Dorsolateral prefrontal cortex (tissue), 122 donors: ENCODE measurements at places on chromosomes 3 and 15.
A peak's percentile ranks its signal among the peaks of the same experiment; 100 is the strongest.

DNA sequence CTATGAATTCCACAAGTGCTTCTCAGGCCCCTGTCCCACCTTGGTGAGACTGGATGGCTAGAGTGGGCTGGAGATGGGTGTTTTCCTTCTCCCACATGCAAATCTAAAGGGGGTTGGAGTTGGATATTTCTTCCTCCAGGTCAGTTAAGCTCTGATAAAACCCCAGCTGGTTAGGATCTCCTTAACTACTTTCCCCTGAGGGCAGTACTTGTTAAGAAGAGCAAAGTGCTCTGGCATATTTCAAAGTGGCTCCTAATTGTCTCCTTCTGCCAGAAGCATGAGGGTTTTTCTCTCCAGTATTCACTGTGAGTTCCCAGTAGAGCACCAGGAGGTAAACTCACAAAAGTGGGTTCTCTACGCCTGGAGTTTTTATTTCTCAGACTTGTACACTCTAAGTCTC lies 31.4 kb downstream of the COL6A6 start:
- DNase-seq: no peak

- DNase-seq: no peak
Measured at GRCh38 chr3:135014566-135014965, 219.5 kb downstream of the EPHB1 start.

DNA sequence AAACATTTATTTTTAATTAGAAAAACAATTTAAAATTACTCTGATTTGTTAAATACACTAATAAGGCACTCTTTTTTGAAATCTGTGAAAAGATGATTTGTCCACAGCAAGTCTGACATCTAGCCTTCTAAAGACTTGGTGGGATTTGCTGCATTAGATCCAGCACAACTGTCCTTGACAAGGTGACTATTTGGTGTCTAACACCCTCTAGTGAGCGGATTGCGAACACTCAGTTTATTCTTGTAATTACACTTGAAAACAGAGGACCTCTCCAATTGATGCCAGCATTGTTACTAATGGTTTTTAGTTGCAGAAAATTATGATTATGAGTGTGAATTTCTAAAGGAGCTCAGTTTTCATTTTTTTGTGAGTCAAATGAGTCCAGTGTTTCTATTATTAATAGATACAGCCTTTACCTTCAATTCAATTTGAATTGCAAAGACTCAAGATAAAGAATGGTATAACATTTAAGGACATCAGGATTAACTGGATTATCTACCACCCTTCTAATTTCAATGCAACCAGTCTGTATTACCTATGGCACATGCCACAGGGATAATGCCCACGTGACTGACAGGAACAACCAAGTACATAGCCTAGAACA lies 29.7 kb upstream of the STRIT1 start:
- no peak for DNase-seq

- DNase-seq: no peak
Measured at GRCh38 chr3:10466186-10466585, 39.2 kb downstream of the ATP2B2 start.

DNA sequence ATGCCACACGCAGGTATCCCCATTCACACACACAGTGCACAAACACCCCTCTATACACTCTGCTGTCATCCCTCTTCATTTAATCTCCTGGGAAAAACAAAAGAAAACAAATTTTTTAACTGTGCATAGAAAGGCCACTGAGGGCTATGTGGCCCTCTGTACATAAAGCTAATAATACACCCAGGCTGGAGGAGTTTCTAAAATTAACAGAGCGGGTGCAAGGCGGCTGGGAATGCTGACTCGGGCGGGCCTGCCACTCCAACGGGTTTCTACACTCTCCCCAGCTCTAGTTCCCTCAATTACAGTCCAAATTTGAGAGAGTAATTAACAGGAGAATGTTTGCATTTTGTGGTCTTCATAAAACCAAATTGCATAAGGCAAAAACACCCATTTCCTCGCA lies 23.1 kb downstream of the HCN4 start:
- DNase-seq: no peak

GRCh38 chr15:90221246-90221900 lies 12.4 kb downstream of the CIB1 start:
- DNase-seq: peak; percentile 75

GRCh38 chr3:39108200-39108710 lies 775 bp downstream of the TTC21A start:
- DNase-seq: no peak

DNA sequence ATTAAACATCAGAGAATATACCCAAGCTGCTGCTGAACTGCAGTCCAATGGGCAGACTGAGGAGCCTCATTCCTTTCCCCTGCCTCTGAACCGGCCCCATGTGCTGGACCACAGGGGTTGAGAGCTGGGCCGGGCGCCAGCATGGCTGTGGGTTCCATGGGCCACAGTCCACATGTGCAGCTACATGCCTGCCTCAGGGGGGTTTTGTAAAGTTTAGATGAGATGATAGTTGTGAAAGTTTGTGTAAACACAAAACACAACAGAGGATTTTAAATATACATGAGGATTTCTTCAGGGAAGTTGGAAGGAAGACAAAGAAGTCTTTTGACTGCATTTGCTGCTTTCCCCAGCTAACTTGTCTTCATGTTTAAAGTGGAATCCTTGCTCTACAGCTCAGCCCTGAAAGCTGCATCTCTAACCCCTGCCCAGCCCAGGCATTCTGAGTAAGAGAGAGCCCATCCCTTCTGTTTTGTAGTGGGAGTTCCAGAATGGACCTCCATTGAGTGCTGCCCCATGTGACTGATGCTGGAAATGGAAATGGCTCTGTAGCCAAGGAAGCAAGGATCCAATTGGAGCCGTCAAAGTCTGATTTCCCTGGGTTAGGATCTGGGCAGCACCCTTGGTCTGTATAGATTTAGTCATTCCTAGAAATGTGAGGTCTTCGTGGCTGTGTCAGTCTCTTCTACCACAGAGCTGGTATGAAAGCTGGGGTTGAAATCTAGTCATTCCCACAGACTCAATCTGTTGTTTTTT lies 17.5 kb downstream of the SLC12A8 start:
- no peak for DNase-seq

GRCh38 chr15:25679492-25679891 lies 183.6 kb downstream of the ATP10A start:
- no peak for DNase-seq
